Stimulated activated CD4-positive, alpha-beta T cell treated with anti-CD3 and anti-CD28 coated beads, Interleukin-15, amount 100 ng/mL, for 48 hours (primary cell): ENCODE measurements at places on chromosomes 5 and 9.

DNA sequence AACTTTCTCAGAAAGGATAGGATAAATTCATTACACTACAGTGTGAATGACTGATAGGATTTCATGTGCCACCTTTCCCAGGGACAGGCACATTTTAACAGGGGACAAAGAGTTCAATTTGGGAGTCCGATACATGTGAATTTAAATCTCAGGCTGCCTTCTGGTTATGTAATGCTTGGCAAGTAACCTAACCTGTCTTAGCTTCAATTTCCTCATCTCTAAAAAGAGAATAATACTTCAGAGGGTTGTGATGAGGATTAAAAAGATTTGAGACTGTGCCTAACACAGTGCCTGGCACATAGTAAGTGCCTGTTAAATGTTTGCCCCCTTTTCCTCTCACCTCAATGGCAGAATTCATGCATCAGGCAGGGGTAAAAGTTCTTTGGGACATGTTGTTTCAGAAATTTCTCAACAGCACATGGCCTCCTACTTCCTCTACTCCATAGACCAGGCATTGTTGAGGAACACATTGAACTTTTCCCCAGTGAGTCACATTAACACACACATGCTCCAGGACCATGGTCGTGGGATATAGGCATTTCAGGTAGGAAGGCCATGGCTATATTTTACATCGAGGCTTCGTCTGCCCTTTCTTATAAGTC lies 94.6 kb upstream of the EGFLAM start:
- DNase-seq, result no peak

DNA sequence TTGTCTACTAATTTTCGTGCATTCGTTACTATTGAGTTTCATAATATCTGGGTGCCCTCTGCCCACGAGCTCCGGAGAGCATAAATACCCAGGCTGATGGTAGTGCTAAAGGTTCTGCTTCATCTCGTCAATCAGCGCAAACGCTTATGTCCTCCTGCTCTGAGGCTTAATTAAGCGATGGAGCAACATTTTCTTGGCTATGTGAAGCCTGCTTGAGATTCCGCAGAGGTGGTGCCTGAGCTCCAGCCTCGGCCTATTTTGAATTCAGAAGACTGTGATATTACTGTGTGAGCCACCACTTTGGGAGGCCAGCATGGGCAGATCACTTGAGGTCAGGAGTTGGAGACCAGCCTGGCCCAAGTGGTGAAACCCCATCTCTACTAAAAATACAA lies 44.8 kb downstream of the ANXA2R start:
- no peak for DNase-seq

- DNase-seq, result no peak
These were observed 30.6 kb upstream of the ASS1 start for GRCh38 chr9:130414081-130414731.

- no peak for DNase-seq
These were observed 28.5 kb downstream of the CFAP90 start for GRCh38 chr5:7822449-7822848.

DNA sequence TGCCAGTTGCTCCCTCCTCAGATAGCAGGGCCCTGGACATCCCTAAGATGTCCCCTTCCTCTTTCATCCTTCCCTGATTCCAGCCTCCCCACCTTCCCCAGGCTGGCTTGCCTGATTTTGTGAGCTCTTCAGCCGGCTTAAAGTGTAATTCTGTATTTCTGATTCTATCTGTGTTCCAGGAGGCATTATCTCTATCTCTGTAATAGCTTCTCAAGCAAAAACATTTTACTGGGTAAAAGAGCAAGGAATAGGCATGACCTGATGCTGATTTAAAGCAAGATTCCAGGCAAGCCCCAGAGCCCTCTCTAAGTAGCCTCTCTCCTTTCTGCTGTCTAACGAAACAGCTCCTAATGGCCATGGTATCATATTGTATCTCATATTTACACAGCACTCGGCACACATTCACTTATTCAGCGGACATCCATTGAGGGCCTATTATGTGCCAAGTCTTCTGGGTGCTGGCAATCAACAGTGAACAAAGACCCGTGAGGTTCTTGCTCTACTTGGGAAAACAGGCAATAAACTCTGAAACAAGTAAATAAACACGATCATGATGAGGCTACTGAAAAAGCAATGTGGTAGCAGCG lies 100.9 kb upstream of the MSX2 start:
- DNase-seq, result no peak

DNA sequence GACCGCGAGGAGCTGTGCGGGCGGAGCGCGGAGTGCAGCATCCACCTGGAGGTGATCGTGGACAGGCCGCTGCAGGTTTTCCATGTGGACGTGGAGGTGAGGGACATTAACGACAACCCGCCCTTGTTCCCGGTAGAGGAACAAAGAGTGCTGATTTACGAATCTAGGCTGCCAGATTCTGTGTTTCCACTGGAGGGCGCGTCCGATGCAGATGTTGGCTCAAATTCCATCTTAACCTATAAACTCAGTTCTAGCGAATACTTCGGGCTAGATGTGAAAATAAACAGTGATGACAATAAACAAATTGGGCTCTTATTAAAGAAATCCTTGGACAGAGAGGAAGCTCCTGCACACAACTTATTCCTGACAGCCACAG lies 590 bp downstream of the PCDHA6 start:
- DNase-seq, result no peak
